H7 (cell line): ENCODE measurements at places on chromosomes 1 and 21. TPM values are rescaled to one million over a fixed set of nuclear protein-coding genes. Genes with fewer than 3 reads are reported as not detected.

The RAP1GAP gene
- 9.4 and 10.1 TPM in 2 replicates for total RNA-seq

The ECE1 gene
- total RNA-seq: 46.4 and 53.8 TPM in 2 replicates

The ZNF683 gene
- total RNA-seq: not detected in 2 replicates

The CELA2B gene
- total RNA-seq: not detected in 2 replicates

The DYNLT5 gene
- total RNA-seq: 0.18 and 0.42 TPM in 2 replicates

The TMEM59 gene
- total RNA-seq: 127 and 136 TPM in 2 replicates

The SPRR5 gene
- total RNA-seq: not detected in 2 replicates

The KRTAP11-1 gene
- total RNA-seq: not detected in 2 replicates

The LYPD8 gene
- total RNA-seq: not detected in 2 replicates

The TRIM63 gene
- total RNA-seq: 0.07 and 0.11 TPM in 2 replicates

The SPTA1 gene
- not detected in 2 replicates for total RNA-seq

The KMO gene
- total RNA-seq: 0.07 and 0.14 TPM in 2 replicates

The MPZ gene
- total RNA-seq: 3.5 and 5.6 TPM in 2 replicates

The HTR6 gene
- total RNA-seq: 0.45 and 1.9 TPM in 2 replicates

The RGS5 gene
- total RNA-seq: 4.2 and 7.9 TPM in 2 replicates

The ADAMTS4 gene
- 9.0 and 11.7 TPM in 2 replicates for total RNA-seq

The CR1L gene
- total RNA-seq: 0.48 TPM in 1 of 2 replicates, not detected in the other

The LRRC3 gene
- total RNA-seq: 3.8 and 4.6 TPM in 2 replicates

The SLC16A4 gene
- total RNA-seq: 0.41 and 0.42 TPM in 2 replicates

The UBL4B gene
- not detected in 2 replicates for total RNA-seq

The FCRL4 gene
- not detected in 2 replicates for total RNA-seq

The PATJ gene
- 15.8 and 31.6 TPM in 2 replicates for total RNA-seq

The PTPN14 gene
- total RNA-seq: 15.7 and 21.3 TPM in 2 replicates

The C1orf56 gene
- 4.7 and 5.9 TPM in 2 replicates for total RNA-seq

The SLC2A5 gene
- total RNA-seq: 0.03 TPM in 1 of 2 replicates, not detected in the other

The LDLRAD1 gene
- total RNA-seq: not detected in 2 replicates

The ELAVL4 gene
- 0.42 and 1.7 TPM in 2 replicates for total RNA-seq
